ENCODE measurements at places on chromosomes 4 and X. TPM values are rescaled to one million over a fixed set of nuclear protein-coding genes. Genes with fewer than 3 reads are reported as not detected.

Gene PABPC1L2A
- not detected for total RNA-seq

Gene PABPC1L2B
- not detected for total RNA-seq

Gene DNAAF6
- not detected for total RNA-seq

Gene GAGE1
- not detected for total RNA-seq

Gene MSANTD1
- total RNA-seq = 1.1 TPM

Gene KIF4A
- total RNA-seq = 6.7 TPM

Gene SPANXN3
- not detected for total RNA-seq

Gene PNCK
- 0.92 TPM for total RNA-seq

Gene TMEM31
- total RNA-seq = not detected

Gene CXCR3
- 0.92 TPM for total RNA-seq
